ENCODE measurements at places on chromosomes 7 and 10. TPM values are rescaled to one million over a fixed set of nuclear protein-coding genes. Genes with fewer than 3 reads are reported as not detected.
A peak's percentile ranks its signal among the peaks of the same experiment; 100 is the strongest.

Gene PLXNA4
- total RNA-seq = 0.21 TPM

Gene TSPAN33
- 17.0 TPM for total RNA-seq

Gene SVOPL
- not detected for total RNA-seq

Gene AKR1C4
- not detected for total RNA-seq

Gene HTR7
- total RNA-seq = 0.62 TPM

Gene PTTG1IP2
- not detected for total RNA-seq

Gene EPO
- not detected for total RNA-seq

Gene VWDE
- total RNA-seq = not detected

- H3K27ac ChIP-seq = no peak overlapping the region
- H3K4me3 ChIP-seq = no peak overlapping the region
- no peaks in the 10 kb centered on the region for H3K27me3 ChIP-seq
- H3K4me1 ChIP-seq = no peaks in the 10 kb centered on the region
- H3K36me3 ChIP-seq = no peaks in the 10 kb centered on the region
Observed at GRCh38 chr10:121352231-121352855, 245.9 kb downstream of the FGFR2 start.

- peaks cover 12% of the 10 kb centered on the region for H3K4me1 ChIP-seq
- H3K27ac ChIP-seq = no peak overlapping the region
- H3K4me3 ChIP-seq = no peak overlapping the region
- H3K36me3 ChIP-seq = no peaks in the 10 kb centered on the region
- H3K27me3 ChIP-seq = peaks cover 51% of the 10 kb centered on the region
Observed at GRCh38 chr10:13890233-13891127, 303.7 kb downstream of the PRPF18 start.

DNA sequence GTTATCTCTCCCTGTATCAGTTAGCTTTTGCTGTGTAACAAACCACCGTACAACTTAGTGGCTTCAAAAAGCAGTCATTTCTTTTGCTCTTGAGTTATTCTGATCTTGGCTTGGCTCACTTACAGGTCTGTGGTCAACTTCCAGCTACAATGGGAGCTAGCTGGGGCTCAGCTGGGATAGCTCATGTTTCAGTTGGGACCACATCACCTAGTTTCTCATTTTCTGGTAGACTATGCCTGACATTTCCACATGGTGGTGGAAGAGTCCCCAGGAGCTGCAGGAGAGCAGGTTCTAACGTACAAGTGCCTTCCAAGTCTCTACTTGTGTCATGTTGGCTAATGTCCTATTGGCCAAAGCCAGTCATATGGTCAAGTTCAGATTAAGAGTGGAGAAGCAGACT is 25.8 kb upstream of the PIP4K2A start:
- no peak overlapping the region for H3K27ac ChIP-seq
- H3K4me1 ChIP-seq = no peaks in the 10 kb centered on the region
- no peaks in the 10 kb centered on the region for H3K36me3 ChIP-seq
- peaks cover 3% of the 10 kb centered on the region for H3K27me3 ChIP-seq
- H3K4me3 ChIP-seq = no peak overlapping the region
- DNase-seq = no peak

GRCh38 chr7:138398857-138399256 is 61.2 kb upstream of the TRIM24 start:
- no peaks in the 10 kb centered on the region for H3K36me3 ChIP-seq
- H3K4me3 ChIP-seq = no peak overlapping the region
- H3K27ac ChIP-seq = no peak overlapping the region
- no peaks in the 10 kb centered on the region for H3K4me1 ChIP-seq
- no peak for DNase-seq

DNA sequence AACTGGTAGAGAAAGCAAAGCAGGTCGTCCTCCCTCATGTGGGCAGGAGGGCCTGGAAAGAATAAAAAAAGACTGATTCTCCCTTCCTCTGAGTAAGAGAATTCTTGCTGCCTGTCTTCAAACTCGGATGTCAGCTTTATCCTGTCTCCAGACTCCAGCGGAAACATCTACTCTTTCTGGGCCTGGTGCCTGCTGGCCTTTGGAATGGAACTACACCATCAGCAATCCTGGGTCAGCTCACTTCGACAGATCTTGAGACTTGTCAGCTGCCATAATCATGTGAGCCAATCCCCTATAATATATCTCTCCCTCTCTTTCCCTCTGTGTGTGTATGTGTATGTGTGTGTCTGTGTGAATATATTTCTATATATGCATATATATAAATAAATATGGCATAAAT is 411.0 kb upstream of the DPP6 start:
- H3K4me1 ChIP-seq = no peaks in the 10 kb centered on the region
- no peaks in the 10 kb centered on the region for H3K27me3 ChIP-seq
- no peak overlapping the region for H3K4me3 ChIP-seq
- no peak overlapping the region for H3K27ac ChIP-seq

DNA sequence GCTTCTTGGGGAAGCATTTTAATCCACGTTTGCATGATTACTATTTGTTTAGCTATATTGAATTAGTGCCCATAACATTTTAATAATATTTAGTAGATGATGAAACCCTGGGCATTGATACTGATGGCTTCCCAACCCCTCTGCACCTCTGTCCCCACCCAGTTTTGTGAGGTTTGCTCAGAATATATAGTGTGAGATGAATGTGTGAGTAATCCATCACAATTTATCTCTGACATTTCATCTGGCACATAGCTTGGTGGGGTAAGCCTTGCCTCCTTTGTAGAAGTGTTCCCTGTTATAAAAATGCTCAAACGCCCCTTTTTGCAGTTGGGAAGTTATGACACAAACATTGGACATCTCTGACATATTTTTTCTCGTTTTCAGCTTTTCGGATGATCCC is 104.2 kb downstream of the WNT2 start:
- H3K36me3 ChIP-seq = peaks cover 8% of the 10 kb centered on the region
- no peaks in the 10 kb centered on the region for H3K27me3 ChIP-seq
- no peaks in the 10 kb centered on the region for H3K4me1 ChIP-seq
- H3K4me3 ChIP-seq = no peak overlapping the region

- peaks cover 5% of the 10 kb centered on the region for H3K4me1 ChIP-seq
- H3K4me3 ChIP-seq = no peak overlapping the region
- peaks cover 26% of the 10 kb centered on the region for H3K27me3 ChIP-seq
- H3K27ac ChIP-seq = no peak overlapping the region
- H3K36me3 ChIP-seq = no peaks in the 10 kb centered on the region
Observed at GRCh38 chr7:121000081-121000983, 11.8 kb downstream of the CPED1 start.

GRCh38 chr7:16606704-16607103 is 38.9 kb downstream of the ANKMY2 start:
- H3K4me1 ChIP-seq = no peaks in the 10 kb centered on the region
- peaks cover 11% of the 10 kb centered on the region for H3K36me3 ChIP-seq
- DNase-seq = no peak
- no peak overlapping the region for H3K27ac ChIP-seq

DNA sequence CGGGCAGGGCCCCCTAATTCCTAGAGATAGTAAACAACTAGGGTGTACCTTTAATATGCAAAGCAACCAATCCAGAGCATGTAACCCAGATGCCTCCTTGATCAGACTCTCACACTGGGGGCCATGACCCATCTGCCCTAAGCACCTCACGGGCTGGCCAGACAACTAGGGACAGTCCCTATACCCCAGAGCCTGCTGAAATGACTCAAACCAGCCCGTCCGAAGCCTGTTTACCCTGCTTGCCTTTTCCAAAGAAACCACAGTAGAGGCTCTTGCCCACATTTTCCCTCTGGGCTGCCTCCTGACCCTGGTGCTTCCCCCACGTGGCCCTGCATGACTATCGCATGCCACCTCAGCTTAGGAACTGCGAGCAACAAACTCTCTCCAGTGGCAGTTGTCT is 46.2 kb downstream of the RGS10 start:
- peaks cover 22% of the 10 kb centered on the region for H3K4me1 ChIP-seq
- H3K27me3 ChIP-seq = no peaks in the 10 kb centered on the region
- no peaks in the 10 kb centered on the region for H3K36me3 ChIP-seq
- peak overlapping the region; percentile 47 for H3K27ac ChIP-seq

DNA sequence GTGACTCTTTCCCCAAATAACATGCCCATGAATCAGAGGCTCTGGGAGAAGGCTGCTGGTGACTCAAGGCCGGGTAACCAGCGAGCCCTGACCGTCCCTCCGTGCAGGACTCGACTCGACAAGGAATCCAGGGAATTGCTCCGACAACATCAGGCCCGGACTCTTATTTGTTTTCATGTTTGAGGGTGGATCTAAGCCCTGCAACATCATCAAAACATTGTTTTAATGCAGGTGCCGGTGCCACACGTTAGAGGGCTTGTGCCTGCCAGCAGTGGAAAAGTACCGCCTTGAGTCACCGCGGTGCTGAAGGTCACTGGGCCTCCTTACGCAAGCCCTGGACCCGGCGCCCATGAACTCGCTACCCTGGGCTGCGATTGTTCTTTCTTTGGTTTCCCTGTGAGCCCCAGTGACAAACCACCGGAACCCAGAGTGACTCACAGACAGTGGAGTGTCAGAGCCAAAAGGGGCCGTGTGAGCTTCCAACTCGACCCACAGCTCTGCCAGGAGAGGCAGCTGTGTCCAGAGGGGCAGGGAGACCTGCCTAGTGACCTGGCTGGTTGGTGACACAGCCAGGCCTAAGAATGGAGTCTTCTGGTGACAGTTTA is 139.4 kb upstream of the SHH start:
- H3K4me3 ChIP-seq = no peak overlapping the region
- no peak overlapping the region for H3K27ac ChIP-seq
- no peaks in the 10 kb centered on the region for H3K27me3 ChIP-seq
- H3K36me3 ChIP-seq = no peaks in the 10 kb centered on the region

DNA sequence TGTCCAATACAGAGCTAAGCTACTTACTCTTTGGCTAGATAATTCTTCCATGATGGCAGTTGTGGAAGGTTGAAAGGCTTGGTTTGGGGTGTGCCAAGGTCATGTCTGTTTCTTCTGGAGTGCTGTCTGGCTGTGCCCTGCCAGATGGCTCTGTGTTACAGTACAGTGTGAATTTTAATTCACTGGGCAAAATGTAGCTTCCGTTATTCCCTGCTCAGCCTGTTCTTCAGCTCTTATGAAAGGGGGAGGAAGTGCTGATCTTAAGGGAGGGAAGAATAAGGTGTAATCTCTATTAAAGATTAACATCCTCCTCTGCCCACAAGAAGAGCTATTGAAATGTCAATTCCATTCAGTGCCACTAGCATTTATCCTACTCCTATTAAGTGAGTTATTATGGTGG is 52.2 kb downstream of the SND1 start:
- no peaks in the 10 kb centered on the region for H3K27me3 ChIP-seq
- peaks cover 10% of the 10 kb centered on the region for H3K4me1 ChIP-seq
- H3K27ac ChIP-seq = no peak overlapping the region
- H3K4me3 ChIP-seq = no peak overlapping the region
- DNase-seq = no peak
- H3K36me3 ChIP-seq = peaks cover 54% of the 10 kb centered on the region

DNA sequence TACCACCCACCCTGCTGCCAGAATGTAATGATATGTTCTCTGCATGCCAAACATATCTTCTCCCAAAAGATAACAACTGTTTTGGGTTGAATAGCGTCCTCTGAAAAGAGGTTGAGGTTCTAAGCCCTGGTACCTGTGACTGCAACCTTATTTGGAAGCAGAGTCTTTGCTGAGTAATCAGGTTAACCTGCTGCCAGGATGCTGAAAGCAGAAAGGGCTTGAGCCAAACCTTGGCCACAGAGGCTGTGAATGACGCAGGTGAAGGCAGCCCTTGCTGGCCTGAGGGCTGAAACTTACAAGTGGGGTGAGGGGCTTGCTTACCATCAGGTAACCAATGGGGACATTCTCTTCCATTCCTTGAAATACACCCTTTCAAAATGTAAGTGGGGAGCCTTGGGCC is 151.8 kb upstream of the RHEB start:
- H3K4me1 ChIP-seq = peaks cover 31% of the 10 kb centered on the region
- DNase-seq = no peak
- no peak overlapping the region for H3K4me3 ChIP-seq
- H3K27ac ChIP-seq = no peak overlapping the region

GRCh38 chr7:33722383-33723101 is 182.8 kb upstream of the BMPER start:
- no peak for DNase-seq
- H3K27me3 ChIP-seq = no peaks in the 10 kb centered on the region
- H3K36me3 ChIP-seq = no peaks in the 10 kb centered on the region
- peaks cover 8% of the 10 kb centered on the region for H3K4me1 ChIP-seq
- no peak overlapping the region for H3K27ac ChIP-seq
- no peak overlapping the region for H3K4me3 ChIP-seq

DNA sequence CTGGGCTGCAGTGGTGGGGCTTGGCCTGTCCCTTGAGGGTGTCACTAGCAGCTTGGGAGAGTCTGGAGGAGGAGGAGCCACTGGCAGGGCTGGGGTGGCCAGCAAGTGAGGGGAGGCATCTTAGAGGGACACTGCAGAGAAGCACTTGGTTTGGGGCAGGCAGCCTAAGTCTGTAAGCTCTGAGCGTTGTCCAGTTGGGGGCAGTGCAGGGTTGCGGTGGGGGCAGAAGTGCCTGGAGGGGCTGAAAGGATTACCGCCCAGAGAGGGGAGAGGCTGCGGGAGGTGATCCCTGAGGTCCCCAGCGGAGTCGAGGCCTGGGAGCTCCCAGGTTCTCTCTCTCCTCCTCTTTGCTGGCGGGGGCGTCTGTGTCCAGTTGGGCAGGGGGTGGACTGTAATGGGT is 7.4 kb downstream of the ADCYAP1R1 start:
- no peaks in the 10 kb centered on the region for H3K4me1 ChIP-seq
- H3K27ac ChIP-seq = no peak overlapping the region
- H3K4me3 ChIP-seq = no peak overlapping the region
- peaks cover 1% of the 10 kb centered on the region for H3K27me3 ChIP-seq
- no peak for DNase-seq

DNA sequence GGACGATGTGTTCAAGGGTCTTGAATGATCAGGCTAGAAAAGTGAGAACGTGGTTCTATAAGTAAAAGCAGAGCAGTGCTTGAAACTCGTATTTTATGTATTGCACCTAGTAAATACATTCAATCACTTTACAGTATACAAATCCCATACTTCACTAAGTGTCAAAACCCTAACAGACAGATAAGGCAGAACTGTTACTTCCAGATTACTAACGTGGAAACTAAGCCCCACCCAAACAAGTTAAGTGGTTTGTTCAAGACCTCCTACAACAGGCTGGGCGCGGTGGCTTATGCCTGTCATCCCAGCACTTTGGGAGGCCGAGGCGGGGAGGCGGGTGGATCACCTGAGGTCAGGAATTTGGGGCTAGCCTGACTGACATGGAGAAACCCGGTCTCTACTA is 9.2 kb upstream of the MYO1G start:
- peaks cover 32% of the 10 kb centered on the region for H3K36me3 ChIP-seq
- DNase-seq = no peak
- no peaks in the 10 kb centered on the region for H3K27me3 ChIP-seq
- H3K27ac ChIP-seq = peak overlapping the region; percentile 99

GRCh38 chr10:91589015-91589657 is 43.7 kb downstream of the PPP1R3C start:
- no peaks in the 10 kb centered on the region for H3K36me3 ChIP-seq
- no peak overlapping the region for H3K4me3 ChIP-seq
- peaks cover 11% of the 10 kb centered on the region for H3K27me3 ChIP-seq
- no peak for DNase-seq
- no peaks in the 10 kb centered on the region for H3K4me1 ChIP-seq

DNA sequence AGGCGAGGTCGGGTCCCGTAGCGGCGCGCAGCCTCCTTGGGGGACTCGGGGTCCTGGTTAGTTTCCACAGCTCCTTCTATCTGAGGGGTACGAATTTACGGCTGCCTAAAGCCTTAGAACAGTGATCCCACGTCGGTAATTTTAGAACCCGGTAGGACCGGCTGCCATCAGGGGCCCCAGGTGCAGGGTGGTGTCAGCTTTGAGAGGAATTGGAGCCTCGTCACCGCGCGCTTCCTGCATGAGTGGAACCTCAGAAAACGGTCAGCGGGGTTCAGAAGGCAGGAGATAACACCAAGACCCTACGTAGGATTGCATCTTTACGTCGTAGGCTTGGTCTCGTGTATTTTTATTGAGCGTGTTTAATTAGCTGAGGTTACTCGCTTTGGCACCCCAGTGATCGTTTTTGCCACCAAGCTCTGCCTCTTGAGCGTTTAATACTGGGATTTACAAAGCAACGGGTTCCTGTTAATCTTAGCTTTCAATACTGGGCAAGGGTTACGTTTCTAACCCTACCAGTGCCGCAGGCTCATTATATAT is 443 bp downstream of the RNF32 start:
- DNase-seq = no peak
- H3K4me3 ChIP-seq = peak overlapping the region; percentile 67
- H3K27me3 ChIP-seq = peaks cover 55% of the 10 kb centered on the region
- peaks cover 9% of the 10 kb centered on the region for H3K4me1 ChIP-seq

All from natural killer cell treated with Interleukin-12 subunit alpha and Interleukin-12 subunit beta and Interleukin-15 and Interleukin-18, amount 100 ng/mL, for 72 hours (primary cell).